ENCODE measurements at places on chromosomes 6 and 20. TPM values are rescaled to one million over a fixed set of nuclear protein-coding genes. Genes with fewer than 3 reads are reported as not detected.

SLC22A16 gene
- not detected for total RNA-seq

PNLDC1 gene
- total RNA-seq = not detected

RREB1 gene
- total RNA-seq = 21.9 TPM

HCK gene
- not detected for total RNA-seq

AHI1 gene
- 27.8 TPM for total RNA-seq

OR2H1 gene
- total RNA-seq = not detected

GMNN gene
- 37.5 TPM for total RNA-seq

FAM83C gene
- not detected for total RNA-seq

AVP gene
- not detected for total RNA-seq

HTR1E gene
- total RNA-seq = not detected

ADGB gene
- total RNA-seq = not detected

RNF5 gene
- 35.6 TPM for total RNA-seq

SH3BGRL2 gene
- total RNA-seq = 0.22 TPM

HLA-DQA1 gene
- 0.43 TPM for total RNA-seq

MAFB gene
- 0.22 TPM for total RNA-seq

ATG5 gene
- 50.4 TPM for total RNA-seq

HSPA12B gene
- total RNA-seq = under 0.01 TPM

SLPI gene
- total RNA-seq = not detected

BANF2 gene
- total RNA-seq = not detected

RBPJL gene
- not detected for total RNA-seq

MYCT1 gene
- under 0.01 TPM for total RNA-seq

MAS1 gene
- not detected for total RNA-seq

KCNK16 gene
- total RNA-seq = not detected

LRRN4 gene
- 0.29 TPM for total RNA-seq

OR12D3 gene
- not detected for total RNA-seq

HLA-G gene
- total RNA-seq = not detected

BACH2 gene
- total RNA-seq = 1.3 TPM

RRAGD gene
- total RNA-seq = 0.22 TPM

ANGPT4 gene
- not detected for total RNA-seq

GPR6 gene
- not detected for total RNA-seq

GNMT gene
- total RNA-seq = not detected

BPIFB1 gene
- not detected for total RNA-seq

KHDC1L gene
- not detected for total RNA-seq

RAMACL gene
- total RNA-seq = 0.72 TPM

COL19A1 gene
- total RNA-seq = 1.9 TPM

GRM4 gene
- total RNA-seq = not detected

TRIM10 gene
- total RNA-seq = not detected

C6orf118 gene
- total RNA-seq = not detected

DNAAF9 gene
- 15.3 TPM for total RNA-seq

Measured in placental pericyte (primary cell).